Activated effector memory CD4-positive, alpha-beta T cell treated with Interleukin-2 at 50 U/mL for 16 hours (primary cell): ENCODE measurements at places on chromosomes 5 and 9.
A peak's percentile ranks its signal among the peaks of the same experiment; 100 is the strongest.

DNA sequence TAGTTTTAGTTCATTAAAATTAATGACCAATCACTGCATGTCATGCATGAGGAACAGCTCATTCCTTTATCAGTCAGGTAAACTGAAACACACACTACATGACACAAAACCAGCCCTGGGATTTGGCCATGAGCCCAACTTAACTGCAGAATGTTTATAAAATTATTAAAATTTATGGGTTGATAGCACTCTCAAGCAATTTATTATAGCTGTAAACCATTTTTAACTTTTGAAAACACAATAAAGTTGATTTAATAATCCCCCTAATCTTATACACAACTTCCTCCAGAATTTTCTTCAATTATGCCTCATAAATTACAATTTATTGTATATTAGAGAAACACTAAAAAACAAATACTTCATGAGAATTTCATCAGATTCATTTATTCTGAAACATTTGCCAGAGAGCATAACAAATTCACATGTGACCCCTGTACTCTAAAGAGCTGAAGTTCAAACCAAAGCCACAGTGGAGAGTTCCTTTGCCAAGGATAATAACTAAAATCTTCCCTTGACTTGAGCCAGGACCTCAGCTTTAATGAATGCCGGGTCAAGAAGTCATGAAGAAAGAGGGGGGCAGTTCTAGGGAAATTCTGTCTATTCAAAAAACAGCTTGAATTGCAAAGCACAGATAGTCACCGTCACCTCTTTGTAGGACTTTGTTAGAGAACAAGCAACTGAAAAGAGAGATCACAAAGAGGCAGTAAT lies 763.7 kb upstream of the GRAMD2B start:
- no peak for DNase-seq

GRCh38 chr9:98176391-98177259 lies 15.8 kb downstream of the CORO2A start:
- DNase-seq, result no peak

GRCh38 chr9:121694600-121694999 lies 43.2 kb downstream of the DAB2IP start:
- DNase-seq, result no peak

GRCh38 chr5:55601204-55601618 lies 66.4 kb upstream of the PLPP1 start:
- DNase-seq, result no peak

GRCh38 chr9:99868845-99869244 lies 37.6 kb upstream of the STX17 start:
- no peak for DNase-seq

DNA sequence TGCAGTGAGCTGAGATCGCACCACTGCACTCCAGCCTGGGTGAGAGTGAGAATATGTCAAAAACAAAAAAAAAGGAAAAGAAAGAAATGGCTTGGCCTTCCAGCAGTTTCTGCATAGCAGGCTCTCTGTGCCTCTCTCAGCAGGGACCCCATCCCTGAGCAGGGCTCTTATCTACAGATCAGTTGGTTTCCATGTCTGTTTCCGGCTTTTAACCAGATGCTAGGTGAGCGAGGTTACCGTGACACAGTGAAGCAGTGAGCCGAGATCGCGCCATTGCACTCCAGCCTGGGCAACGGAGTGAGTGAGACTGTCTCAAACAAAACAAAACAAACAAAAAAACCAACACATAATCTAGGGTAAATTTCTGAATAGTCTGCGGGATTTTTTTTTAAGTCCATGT lies 51.4 kb downstream of the COL5A1 start:
- DNase-seq, result no peak

DNA sequence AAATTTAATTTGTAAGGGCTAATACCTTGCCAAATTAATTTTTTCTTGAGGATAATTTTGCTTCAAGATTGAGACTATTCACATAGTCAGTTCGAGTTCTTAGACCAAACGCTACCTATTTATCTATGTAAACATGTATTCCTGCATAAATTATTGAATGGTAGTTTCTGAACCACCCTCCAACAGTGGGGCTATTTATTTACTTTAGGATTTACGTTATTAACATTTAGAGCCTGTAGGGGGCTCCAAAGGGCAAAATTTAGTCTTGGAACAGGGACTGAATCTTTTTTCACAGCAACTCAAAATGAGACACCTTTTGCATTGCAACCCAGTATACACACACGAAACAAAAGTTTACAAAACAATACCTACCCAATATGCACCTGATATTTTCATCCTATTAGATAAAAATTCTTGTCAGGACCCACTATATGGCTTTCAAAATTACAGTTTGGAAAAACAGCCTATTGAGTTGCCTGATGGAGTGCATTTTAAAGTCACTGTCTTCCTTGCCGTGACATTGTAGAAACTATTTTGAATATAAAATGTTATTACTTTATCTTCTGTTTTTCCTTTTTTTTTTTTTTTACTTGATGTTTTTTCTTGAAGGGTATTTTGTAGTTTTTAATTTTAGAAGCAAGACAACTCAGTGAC lies 47.1 kb upstream of the POU4F3 start:
- DNase-seq, result no peak

DNA sequence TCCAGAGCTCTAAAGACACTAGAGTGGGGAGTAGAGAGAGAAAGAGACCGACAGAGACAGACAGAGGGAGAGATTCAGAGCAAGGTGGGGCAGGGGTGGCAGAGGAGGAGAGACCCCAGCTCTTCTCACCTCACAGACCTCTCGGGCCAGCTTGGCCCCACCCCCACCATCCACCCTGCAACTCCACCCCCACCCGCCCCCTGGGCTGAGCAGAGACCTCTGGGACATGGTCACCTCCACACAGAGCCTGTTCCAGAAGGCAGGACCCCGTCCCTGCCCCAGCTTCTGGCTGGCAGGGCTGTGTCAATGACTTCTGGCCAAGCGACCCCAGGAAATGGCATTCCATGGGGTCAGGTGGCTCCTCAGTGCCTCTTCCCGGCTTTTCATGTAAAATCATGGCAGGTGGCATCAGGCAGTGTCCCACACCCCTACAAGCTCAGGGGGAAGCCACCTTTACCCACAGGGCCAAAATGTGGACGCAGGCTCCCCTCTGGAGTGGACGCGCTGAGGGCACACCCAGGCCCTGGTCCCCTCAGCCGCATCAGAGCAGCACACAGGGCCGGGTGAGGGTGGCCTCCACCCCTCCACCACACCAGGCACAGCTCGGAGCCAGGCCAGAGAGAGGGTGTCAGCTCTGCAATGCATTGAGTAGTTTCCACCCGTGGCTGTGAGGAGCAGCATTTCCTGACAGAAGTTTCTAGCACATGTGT lies 131.2 kb upstream of the LPCAT1 start:
- DNase-seq, result no peak

- no peak for DNase-seq
Measured at GRCh38 chr9:135060461-135061116, 26.9 kb upstream of the OLFM1 start.

DNA sequence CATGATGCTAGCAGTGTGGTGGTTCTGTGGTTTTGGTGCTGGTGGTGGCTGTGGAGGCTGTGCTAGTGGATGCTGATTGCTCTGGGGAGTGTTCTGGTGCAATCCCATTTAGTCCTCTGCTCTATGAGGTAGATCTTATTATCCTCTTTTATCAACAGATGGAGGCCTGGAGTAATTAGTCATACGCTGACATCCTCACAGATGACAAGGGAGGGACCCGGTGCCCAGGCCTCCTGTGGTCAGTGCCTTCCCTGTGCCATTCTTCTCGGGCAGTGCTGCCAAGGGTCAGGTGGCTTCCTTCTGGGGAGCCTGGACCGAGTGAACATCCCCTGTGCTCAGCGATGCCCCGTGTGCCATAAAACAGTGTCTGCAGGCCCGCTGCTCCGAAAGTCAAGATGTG lies 74.5 kb downstream of the COL5A1 start:
- no peak for DNase-seq

- no peak for DNase-seq
Measured at GRCh38 chr9:209143-209758, 5.4 kb upstream of the DOCK8 start.

GRCh38 chr9:76114144-76114543 lies 223.7 kb downstream of the PCSK5 start:
- DNase-seq, result no peak

DNA sequence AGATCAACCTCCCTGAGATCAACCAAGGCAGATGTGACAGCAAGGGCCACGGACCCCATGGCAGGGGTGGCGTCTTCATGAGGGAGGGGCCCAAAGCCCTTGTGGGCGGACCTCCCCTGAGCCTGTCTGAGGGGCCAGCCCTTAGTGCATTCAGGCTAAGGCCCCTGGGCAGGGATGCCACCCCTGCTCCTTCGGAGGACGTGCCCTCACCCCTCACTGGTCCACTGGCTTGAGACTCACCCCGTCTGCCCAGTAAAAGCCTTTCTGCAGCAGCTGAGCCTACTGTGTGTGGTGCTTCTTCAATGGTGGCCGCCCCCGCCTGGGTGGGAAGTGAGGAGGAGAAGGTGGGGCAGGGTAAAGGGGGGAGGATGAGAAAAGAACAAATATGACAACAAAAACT lies 8.3 kb downstream of the GPX3 start:
- no peak for DNase-seq

GRCh38 chr5:775961-776861 lies 8.3 kb downstream of the ZDHHC11B start:
- no peak for DNase-seq

GRCh38 chr9:122562134-122562760 lies 9.3 kb downstream of the OR1N2 start:
- no peak for DNase-seq

- no peak for DNase-seq
Measured at GRCh38 chr9:100856238-100856637, 172.3 kb upstream of the PLPPR1 start.

GRCh38 chr5:127957183-127957582 lies 126.4 kb upstream of the SLC12A2 start:
- DNase-seq, result no peak

GRCh38 chr5:116459301-116459700 lies 115.3 kb downstream of the SEMA6A start:
- DNase-seq, result no peak

- DNase-seq, result no peak
Measured at GRCh38 chr5:65612298-65612907, 11.7 kb downstream of the TRIM23 start.

GRCh38 chr9:3862561-3862960 lies 336.8 kb upstream of the RFX3 start:
- DNase-seq, result no peak

GRCh38 chr9:82443312-82443711 lies 454.7 kb downstream of the SPATA31D1 start:
- no peak for DNase-seq

- DNase-seq, result peak; percentile 51
Measured at GRCh38 chr5:91225848-91226686, 157.1 kb downstream of the ARRDC3 start.

- no peak for DNase-seq
Measured at GRCh38 chr9:134358662-134359319, 32.5 kb downstream of the RXRA start.

GRCh38 chr9:88713010-88713409 lies 178.0 kb downstream of the NXNL2 start:
- no peak for DNase-seq

GRCh38 chr9:134057307-134057657 lies 10.5 kb downstream of the BRD3 start:
- DNase-seq, result no peak

GRCh38 chr9:129983891-129984290 lies 59.1 kb downstream of the FNBP1 start:
- DNase-seq, result no peak

DNA sequence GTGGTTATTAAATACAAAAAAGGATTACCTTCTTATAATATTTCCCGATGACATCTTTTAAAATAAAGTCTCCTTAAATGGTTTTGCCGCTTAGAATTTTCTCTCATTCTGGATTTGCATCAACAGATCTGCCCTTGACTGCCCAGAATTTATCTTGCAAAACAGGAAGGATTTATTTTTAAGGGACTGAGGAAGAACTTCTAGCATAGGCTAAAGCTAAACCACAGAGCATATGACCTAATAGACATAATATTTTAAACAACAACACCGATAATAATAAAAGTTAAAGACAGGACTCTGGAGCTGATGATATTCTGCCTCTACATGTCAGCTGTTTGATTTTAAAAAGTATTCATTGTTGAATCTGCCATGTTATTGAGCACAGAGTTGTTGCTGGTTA lies 145.3 kb upstream of the ADCY2 start:
- no peak for DNase-seq

GRCh38 chr5:2896371-2897275 lies 145.1 kb upstream of the IRX2 start:
- DNase-seq, result no peak

GRCh38 chr5:53479590-53480415 lies 626 bp upstream of the FST start:
- DNase-seq, result no peak

- no peak for DNase-seq
Measured at GRCh38 chr9:123331346-123332060, 24.5 kb upstream of the CRB2 start.

DNA sequence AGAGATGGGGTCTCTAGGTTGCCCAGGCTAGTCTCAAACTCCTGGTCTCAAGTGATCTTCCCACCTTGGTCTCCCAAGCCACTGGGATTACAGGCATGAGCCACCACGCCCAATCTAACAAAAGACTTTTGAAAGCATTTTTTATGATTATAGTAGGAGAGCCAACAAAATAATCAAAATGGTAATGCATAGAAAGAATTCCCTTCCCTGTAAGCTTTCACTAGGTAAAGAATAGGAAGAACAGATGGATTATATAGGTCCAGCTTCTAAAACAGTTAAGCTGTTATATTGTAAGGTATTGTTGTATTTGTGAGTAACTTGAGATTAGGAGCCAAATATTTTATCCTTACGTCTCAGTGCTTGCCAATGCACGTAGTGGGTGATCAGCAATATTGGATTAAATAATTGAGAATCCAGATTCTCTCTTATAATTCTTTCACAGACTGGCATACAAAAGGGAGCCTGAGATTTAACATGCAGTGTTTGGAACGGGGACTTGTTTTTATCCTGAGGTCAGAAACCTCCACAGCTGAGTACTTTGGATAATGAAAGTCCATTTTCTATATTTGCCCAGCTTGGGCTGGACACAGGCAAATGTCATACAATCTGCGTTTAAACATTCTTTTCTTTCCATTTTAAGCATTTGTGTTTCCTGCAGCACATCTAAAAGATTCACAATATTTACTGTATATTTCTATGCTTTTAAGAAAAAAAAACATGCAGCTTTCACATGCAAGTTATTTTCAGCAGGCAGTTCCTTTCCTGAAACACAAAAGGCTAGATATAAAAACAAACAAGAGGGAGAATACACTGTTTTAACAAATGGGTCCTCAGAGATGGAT lies 238.4 kb downstream of the ARRDC3 start:
- no peak for DNase-seq

DNA sequence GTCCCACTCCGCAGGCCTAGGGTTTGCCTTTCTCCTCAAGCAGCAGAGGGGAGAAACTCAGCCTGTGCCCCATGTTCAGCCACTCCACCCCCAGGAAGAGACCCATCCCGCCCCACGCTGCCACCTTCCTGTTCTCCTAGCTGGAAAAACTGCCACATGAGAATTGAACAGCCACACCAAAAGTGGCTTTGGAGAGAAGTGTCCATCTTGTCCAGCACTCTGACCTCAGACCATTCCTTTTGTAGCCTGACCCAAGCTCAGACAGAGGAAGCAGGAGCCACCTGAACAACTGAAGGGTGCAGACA lies 8.3 kb upstream of the SLC25A48 start:
- no peak for DNase-seq
